MCF 10A (cell line): ENCODE measurements at places on chromosomes 5 and 9. TPM values are rescaled to one million over a fixed set of nuclear protein-coding genes. Genes with fewer than 3 reads are reported as not detected.

The ROR2 gene
- total RNA-seq = 0.10 and 0.84 TPM in 2 replicates

The RETREG1 gene
- total RNA-seq = 4.9 and 5.3 TPM in 2 replicates

DNA sequence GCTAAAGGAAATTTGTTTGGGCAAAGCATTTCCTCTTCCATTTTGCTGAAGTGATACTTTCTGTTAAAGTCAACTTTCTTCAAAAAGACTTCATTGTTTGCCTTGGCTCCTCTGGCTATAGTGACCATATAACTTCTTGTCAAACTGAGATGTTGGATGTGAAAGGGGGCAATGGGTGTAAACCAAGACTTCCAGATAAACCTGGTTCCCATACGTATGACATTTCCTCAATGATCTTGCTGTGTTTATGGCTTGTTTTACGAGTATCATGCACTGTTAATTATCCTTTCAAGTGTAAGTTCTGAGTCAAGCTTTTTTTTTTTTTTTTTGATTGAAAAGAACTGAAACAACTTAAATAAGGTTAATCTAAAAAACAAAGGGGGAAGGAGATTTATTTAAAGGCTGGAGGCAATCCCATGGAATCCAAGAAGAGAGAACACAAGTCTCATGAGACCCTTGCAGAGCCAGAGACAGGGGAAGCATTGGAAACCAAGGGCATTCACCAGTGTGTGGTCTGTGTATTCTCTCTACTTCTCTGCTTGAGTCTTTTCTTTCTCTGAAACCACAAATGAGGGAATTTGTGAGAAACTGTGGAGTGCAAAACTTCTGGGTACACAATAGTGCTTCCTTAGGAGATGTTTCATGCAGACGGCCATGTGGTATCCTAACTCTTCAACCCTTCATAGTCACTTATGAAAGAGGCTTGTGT lies 335.3 kb downstream of the RAB3C start:
- DNase-seq = no peak

- no peak for DNase-seq
These were observed 28.7 kb downstream of the GTF3C4 start for GRCh38 chr9:132698989-132699388.

GRCh38 chr5:141913560-141914198 lies 10.0 kb upstream of the DELE1 start:
- no peak for DNase-seq

GRCh38 chr5:38548064-38548759 lies 8.2 kb downstream of the LIFR start:
- no peak for DNase-seq

DNA sequence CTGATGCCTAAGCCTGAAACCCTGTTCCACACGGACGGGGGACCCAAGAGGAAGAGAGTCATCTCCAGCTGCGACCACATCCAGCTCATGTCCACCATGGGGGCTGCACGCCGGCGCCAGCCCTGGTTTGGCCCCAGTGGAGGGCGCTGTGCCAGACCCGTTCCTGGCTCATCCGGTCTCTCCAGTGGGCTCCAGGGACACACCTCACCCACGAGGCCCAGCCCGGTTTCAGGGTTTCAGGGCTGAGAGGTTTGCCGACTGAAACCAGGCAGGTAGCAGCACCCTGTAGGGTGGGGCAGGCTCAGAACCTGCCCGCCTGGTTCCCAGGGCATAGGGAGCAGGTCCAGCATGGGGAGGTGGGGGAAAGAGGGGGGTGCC lies 71.4 kb upstream of the STXBP1 start:
- DNase-seq = no peak

DNA sequence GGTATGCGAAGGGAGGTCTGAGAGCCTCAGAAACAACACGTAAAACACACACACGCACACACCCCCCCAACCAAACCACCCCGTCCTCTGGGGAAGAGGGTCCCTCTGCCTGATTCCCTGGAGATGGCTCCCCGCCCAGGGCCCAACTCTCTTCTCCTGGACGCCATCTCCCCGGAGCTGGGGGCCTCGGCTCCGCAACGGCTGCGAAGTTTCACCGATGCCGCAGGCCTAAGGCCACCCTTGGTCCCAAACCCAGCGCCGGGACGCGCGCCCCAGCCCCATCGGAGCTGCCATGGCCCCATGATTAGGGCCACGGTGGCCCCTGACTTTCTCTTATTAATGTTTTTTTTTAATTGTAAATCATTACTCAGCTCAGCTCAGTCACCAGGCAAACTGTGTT lies 181.4 kb upstream of the TBCA start:
- no peak for DNase-seq

DNA sequence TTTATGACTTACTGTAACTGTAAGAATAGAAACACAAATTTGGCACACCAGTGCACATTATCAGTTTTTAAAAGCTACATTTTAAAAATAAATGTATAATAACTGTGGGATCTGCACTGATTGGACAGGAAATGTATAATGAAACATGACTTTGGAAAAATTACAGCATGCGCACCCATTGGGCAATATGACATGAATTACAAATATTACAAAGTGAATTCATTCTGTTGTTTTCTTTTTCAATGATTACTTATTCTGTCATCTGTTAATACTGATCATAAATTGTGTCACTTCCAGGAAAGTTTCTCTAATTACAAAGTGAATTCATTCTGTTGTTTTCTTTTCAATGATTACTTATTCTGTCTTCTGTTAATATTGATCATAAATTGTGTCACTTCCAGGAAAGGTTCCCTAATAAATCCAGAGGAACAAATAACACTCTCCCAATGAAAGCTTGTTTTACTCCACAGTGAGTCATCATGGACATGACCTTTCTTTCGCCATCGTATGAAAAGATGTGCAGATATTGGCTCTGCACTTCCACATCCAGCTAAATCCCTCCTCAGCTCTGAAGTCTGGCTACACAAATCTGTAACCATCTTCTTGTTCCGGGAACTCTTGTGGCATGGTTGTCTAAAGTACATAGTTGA lies 297.0 kb upstream of the HAPLN1 start:
- DNase-seq = no peak

DNA sequence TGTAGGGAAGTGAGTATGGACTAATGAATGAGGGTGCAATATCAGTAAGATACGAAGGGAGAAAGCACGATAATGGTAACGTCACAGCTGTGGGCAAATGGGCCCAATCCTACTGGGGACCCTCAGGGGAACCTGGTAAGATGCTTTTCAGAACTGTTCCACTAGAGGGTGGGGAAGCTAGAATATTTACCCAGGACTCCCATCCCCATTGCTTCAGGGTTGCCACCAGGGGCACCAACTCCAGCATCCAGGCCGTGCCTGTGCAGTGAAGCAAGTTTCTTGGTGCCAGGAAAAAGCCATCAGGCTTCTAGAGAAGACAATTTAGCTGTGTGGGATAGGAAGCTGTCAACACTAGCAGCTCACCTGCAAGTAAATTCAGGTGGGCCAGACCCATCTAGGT lies 409.3 kb downstream of the AGTPBP1 start:
- peak; percentile 17 for DNase-seq

GRCh38 chr9:86562691-86563090 lies 208.5 kb upstream of the TUT7 start:
- no peak for DNase-seq
